ENCODE measurements at places on chromosomes 7 and 10.

DNA sequence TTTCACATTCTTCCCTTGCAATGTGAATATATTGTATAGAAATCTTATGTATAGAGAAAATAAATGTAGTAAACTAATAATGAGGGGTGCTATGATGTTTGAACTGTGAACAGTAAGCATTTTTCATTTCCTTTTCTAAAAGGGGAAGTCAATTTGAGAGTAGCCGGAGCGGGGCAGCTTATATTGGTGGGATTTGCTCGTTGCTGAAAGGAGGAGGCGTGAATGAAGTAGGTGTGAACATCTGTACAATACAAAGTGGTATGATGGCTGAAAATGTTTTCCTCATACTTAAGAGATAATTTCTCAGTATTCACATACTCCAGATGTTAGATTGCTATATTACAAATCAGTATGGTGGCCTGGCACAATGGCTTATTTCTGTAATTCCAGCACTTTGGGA is 87.1 kb downstream of the SRI start:
- DNase-seq: no peak

- no peak for DNase-seq
These were observed 222.1 kb downstream of the WDR37 start for GRCh38 chr10:1278306-1278705.

DNA sequence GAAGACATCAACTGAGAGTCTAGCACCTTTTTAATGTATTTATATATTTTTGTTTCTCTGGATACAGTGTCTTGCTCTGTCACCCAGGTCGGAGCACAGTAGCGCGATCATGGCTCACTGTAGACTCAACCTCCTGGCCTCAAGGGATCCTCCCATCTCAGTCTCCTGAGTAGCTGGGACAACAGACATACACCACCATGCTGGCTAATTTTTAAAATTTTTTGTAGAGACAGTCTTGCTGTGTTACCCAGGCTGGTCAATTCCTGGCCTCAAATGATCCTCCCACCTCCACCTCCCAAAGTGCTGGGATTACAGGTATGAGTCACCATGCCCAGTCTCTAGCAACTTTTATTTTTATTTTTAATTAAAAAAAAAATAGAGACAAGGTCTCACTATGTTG is 51.4 kb upstream of the ANLN start:
- no peak for DNase-seq

DNA sequence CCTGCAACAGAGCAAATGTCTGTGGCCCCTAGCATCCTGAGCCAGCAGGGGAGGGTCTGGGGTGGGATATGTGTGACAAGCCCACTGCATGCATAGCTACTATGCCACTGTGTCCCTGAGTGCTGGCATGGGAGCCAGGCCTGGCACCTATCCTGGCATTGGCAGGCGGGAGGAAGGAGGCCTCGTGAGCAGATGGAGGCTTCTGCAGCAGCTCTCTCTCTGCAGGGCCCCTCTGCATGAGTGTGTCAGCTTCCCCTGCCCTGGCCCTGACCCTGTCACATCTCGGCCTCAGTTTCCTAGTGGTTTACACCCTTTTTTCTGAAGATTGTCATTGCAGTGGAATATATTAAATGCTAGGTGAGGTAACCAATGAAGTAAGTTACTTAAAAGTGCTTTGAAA is 13.1 kb upstream of the IMPDH1 start:
- no peak for DNase-seq

GRCh38 chr7:28330384-28331070 is 81.8 kb upstream of the CREB5 start:
- DNase-seq: no peak

GRCh38 chr7:129655811-129656210 is 44.3 kb downstream of the NRF1 start:
- DNase-seq: no peak

DNA sequence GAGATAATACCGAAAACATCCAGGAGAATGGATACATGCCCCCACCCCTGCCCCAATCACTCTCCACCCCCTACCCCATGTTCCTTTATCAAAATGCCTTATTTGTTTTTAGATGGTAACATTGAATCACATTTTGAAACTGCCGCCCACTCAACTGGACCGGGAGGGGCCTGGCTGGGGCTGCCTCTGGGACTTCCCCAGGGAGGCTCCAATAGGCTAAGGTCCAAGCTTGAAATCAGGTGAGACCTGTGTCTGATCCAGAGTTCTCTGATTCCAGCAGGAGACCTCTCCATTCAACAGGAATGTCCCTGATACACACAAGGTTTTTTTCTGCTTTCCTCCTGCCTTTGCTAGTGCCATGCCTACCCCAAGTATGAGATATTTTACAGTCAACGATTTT is 43.8 kb upstream of the ACSL5 start:
- no peak for DNase-seq

DNA sequence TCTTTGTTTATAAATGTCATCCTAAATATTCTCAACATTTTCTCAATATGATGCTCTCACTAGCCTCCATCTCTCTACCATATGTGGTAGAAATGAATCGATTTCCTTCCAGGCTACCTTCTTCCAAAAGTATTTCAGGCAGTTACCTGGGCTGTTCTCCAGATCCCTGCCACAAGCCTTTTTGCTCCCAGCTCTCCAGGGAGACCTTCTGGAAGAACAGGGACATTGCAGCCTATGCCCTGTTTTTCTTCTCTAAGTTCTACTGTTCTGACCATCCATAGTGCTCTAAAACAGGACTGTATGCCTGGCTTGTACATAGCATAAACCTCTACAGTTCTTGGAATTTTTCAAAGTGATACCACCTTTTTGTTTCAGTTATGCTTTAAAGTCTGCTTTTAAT is 552.8 kb downstream of the ANKRD7 start:
- no peak for DNase-seq

DNA sequence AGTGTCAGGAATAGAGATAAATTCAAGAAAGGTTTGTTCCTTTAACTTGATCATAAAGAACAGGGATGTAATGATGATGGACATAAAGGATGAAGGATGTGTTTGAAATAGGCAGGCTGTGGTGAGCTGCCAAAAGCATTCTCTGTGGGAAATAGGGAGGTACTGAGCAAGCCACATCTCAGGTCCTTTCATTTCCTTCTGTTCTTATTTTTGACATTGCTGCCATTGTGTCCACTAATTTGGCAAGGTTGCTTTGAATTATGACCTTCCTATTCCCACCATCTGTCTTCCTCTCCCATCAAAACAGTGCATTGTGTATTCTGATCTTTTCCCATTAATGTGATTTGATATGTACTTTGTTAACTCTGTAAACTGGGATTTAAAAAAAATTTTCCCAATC is 9.4 kb downstream of the SCRN1 start:
- no peak for DNase-seq

GRCh38 chr7:144133307-144133706 is 10.3 kb downstream of the OR2A14 start:
- no peak for DNase-seq

- DNase-seq: no peak
These were observed 48.0 kb downstream of the PDZD8 start for GRCh38 chr10:117327262-117327661.

DNA sequence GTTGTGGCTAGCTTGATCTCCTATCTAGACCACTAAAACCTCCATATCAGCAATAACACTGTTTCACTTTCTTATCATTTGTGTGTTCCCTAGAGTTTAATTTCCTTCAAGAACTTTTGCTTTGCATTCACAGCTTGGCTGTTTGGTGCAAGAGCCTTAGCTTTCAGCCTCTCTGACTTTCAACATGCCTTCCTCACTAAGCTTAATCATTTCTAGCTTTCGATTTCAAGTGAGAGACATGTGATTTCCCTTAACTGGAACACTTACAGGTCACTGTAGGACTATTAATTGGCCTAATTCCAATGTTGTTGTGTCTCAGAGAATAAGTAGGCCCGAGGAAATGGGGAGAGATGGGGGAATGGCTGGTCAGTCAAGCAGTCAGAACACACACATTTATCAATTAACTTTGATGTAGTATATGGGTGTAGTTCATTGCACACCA is 10.6 kb upstream of the BPGM start:
- no peak for DNase-seq

DNA sequence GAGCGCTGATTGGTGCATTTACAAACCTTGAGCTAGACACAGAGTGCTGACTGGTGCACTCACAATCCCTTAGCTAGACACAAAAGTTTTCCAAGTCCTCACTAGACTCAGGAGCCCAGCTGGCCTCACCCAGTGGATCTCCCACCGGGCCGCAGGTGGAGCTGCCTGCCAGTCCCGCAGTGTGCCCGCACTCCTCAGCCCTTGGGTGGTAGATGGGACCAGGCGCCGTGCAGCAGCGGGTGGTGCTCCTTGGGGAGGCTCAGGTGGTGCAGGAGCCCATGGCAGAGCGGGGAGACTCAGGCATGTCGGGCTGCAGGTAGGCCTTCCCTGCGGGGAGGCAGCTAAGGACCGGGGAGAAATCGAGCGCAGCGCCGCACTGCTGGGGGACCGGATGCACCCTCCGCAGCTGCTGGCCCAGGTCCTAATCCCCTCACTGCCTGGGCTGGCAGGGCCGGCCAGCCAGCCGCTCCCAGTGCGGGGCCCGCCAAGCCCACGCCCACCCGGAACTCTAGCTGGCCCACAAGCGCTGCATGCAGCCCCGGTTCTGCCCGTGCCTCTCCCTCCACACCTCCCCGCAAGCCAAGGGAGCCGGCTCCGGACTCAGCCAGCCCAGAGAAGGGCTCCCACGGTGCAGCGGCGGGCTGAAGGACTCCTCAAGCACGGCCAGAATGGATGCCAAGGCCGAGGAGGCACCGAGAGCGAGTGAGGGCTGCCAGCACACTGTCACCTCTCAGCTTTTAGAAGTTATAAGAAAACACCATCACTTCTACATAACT is 128.9 kb downstream of the ZNF438 start:
- no peak for DNase-seq

GRCh38 chr7:5495581-5496375 is 72.1 kb upstream of the TNRC18 start:
- no peak for DNase-seq

DNA sequence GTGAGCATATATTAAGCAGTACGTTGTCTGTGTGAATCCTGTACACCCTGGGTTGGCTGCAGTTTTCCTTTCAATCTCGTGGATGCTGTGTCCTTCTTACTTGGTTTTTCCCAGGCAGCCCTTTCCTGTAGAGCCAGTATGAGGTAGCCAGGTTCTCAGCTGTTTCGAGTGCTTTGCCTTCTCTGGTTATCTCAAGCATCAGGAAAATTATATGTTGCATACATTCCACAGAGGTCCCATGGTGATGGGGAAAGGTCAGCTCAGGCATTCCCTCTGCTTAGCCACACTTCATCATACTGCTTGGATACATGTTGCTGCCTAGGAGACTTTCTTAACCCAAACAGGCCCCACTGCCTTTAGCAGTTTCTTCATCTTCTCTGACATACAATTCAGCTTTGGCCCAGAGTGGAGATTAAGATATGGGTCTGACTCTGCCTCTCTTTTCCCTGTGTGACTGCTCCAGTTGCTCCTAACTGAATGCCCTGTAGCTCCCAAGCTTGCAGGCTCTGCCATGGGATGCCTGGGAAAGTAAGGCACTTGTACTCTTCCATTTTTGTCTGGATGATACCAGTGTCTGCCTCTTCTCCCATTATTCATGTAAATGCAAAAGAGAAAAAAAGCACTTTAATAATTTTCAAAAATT is 11.3 kb downstream of the GNAI1 start:
- no peak for DNase-seq

GRCh38 chr10:113961182-113962031 is 82.3 kb upstream of the ADRB1 start:
- DNase-seq: no peak

GRCh38 chr10:44966816-44967509 is 7.4 kb downstream of the RASSF4 start:
- DNase-seq: no peak

GRCh38 chr7:83908526-83908925 is 259.6 kb upstream of the SEMA3E start:
- DNase-seq: no peak

DNA sequence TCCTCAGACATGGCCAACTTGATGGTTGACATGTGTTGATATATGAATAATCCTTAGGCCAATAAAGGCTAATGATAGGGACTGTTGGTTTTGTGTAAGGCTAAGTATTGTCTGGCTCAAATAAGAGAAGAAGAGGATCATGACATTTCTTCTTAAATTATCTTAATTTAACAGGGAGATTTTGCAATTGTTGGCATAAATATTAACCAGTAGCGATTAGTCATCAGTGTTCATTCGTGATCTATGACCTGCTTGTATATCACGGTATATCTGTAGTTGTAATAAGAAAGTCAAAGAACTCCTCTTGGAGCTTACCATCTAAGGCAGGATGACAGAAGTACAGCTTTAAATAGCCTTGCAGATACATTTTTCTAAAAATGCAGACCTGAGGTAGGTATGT is 196.4 kb downstream of the CREB5 start:
- DNase-seq: no peak

DNA sequence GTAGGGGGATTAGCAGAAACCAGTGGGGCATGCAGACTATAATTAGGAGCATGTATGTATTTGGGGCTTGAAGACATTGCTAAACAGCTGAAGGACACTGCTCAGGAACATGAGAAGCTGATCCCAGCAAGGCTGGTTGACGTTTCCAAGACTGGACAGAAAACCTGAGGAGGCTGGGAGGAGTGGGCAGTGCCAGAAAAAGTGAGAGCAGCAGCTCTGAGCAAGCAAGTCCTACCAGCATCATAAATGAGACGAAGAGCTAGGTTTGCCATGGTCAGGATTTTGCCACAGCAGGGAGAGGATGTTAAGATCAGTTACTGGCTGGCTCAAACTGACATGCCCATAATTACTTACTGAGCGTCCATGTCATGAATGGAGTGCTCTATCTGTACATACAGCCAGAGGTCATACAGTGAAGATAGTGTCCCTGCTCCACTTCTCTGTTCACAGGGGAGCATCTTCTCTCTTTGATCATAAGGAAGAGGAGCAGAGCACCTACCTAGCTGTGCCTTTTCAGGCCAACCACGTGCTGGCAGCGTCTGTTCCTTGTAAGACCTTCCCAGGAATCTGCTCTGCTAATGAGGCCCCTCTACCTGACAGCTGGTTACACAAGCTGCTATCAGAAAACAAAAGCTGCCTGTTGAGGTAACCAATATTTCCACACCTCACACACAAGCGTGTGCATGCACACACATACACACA is 44.7 kb downstream of the PDE1C start:
- no peak for DNase-seq

- no peak for DNase-seq
These were observed 27.8 kb upstream of the MRPS33 start for GRCh38 chr7:141042222-141043193.

DNA sequence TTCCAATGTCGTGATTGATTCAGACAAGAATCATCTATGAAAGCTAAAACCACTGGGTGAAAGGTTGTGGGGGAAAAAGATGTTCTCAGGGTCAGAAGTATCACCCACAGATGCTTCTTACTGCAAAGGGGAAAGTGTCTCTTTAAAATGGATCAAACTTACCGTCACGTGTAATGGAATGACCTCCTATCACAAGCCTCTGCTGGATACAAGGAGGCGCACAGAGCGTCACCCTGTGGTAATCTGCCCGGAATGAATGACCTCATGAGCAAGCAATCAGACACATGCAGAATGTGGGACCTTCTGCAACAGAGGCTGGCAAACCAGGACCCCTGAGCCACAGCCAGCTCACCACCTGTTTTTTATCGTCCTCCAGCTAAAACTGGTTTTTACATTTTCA is 33.0 kb downstream of the WIPF3 start:
- no peak for DNase-seq
